Lung (tissue), 17 donors: ENCODE measurements at places on chromosomes 4 and X. TPM values are rescaled to one million over a fixed set of nuclear protein-coding genes. Genes with fewer than 3 reads are reported as not detected.

STK26 gene
- 11.2 TPM for total RNA-seq

- DNase-seq, result peak; percentile 3
Observed at GRCh38 chrX:73127700-73128241, 48.5 kb upstream of the PABPC1L2A start.

- no peak for DNase-seq
Observed at GRCh38 chrX:130771230-130771629, 131.8 kb downstream of the ENOX2 start.

GRCh38 chr4:37562592-37562991 is 123.6 kb downstream of the RELL1 start:
- no peak for DNase-seq

MAGEC2 gene
- not detected for total RNA-seq

GRCh38 chrX:39574178-39574577 is 523.6 kb downstream of the BCOR start:
- peak; percentile 28 for DNase-seq
